Right forelimb (tissue), 1 donor: ENCODE measurements at places on chromosomes 4 and X.

DNA sequence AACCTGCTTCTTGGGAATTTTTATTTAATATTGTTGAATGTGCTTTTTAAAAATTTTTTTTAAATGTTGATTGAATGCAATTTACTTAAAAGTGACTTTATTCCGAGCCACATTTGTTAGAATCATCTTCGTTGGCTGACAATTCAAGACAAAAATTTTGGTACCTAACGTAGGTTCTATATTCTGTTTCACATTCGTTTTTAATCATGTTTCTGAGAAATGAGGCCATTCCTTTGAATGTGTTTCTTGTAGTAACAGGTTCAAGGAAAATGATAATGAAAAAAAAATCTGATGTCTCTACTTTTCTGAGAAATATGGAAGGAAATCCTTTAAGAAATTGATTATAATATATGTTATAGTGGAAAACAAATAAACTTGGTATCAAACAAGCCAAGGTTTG, 92.3 kb upstream of the DCLK2 start:
- no peak for DNase-seq

DNA sequence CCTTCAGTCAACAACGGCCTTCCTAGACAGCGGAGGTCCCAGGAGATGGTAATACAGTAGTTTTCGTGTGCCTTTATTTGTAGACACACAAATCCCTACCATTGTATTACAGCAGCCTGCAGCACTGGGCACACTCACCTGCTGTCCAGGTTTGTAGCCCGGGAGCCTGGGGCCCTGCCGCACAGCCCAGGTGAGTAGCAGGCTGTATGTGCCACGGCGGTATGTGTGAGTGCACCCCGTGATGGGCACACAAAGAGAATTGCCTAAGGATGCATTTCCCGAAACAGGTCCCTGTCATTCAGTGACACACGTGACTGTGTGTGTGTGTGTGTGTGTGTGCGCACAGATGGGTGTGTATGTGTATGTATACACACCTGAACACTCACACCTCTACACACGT, 8.1 kb upstream of the SLC25A6 start:
- DNase-seq = no peak

DNA sequence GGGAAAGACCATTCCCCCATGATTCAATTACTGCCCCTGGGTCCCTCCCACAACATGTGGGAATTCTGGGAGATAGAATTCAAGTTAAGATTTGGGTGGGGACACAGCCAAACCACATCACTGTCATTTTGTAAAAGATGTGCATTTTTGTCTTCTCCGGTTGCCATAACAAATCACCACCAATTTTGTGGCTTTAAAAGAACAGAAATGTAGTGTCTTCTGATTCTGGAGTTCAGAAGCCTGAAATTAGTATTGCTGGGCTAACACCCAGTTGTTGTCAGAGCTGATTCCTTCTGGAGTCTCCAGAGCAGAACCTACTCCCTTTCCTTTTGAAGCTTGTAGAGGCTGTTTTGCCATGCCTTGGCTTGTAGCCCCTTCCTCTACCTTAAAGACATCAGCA, 54.1 kb upstream of the DHRSX start:
- no peak for DNase-seq

DNA sequence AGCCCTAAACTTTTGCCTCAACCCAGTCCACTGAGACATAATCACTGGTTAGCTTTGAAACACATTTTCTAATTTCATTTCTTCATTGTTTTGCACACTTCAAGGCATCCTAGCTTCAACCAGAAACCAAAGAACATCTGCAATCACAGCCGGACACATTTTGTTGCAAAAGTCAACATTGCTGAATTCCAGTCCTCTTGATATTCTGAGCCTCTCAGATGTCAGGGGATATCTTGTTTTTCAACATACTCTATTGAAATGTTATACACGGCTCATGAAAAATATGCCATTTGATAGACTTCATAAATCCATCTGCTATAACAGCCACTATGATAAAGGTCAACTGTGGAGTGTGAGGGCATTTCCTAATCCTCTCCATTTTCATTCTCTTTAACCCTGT, 241.6 kb upstream of the PUDP start:
- no peak for DNase-seq
